ENCODE measurements at places on chromosomes 12 and 14. TPM values are rescaled to one million over a fixed set of nuclear protein-coding genes. Genes with fewer than 3 reads are reported as not detected.

Gene IL22
- not detected for total RNA-seq

DNA sequence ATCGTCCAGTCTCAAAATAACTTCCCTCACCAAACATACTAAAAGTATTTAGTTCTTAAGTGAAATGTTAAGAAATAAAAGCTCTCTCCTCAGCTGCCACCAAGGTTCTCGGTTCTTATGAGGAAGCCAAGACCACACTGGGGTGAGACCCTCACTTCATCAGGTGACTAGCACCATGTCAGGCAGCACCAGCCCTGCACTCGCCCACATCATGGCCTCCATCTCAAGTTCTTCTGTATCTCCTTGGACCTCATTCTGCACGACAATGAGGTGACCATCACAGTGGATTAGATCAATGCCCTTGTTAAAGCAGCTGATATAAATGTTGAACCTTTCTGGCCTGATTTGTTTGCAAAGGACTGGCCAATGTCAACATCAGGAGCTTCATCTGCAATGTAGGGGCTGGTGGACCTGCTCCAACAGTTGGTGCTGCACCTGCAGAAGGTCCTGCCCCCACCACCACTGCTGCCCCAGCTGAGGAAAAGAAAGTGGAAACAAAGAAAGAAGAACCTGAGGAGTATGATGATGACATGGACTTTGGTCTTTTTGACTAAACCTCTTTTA is 12.4 kb downstream of the SEC23A start:
- no peak for DNase-seq

Gene RASSF8
- 43.3 TPM for total RNA-seq

Gene KLRC3
- not detected for total RNA-seq

Gene UNG
- total RNA-seq, result 17.7 TPM

Gene ZC2HC1C
- total RNA-seq, result 0.40 TPM

Gene ZNF10
- 4.8 TPM for total RNA-seq

Gene NYNRIN
- total RNA-seq, result 1.4 TPM

DNA sequence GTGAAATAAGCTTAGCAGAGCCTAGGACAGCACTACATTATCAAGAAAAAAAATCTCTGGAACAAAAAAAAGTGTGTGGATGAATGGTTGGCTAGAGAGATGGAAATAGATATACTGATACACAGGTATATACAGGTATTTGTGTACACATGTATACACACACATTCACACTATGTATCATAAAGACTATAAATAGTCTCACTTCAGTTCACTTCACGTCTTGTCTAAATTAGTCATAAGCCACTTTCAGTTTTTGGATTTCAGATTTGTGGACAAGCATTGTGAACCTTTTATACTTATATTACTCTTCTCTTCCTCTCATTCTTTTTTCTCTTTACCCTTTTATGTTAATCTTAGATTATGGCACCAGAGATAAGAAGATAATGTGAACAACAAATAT is 41.8 kb upstream of the SLC6A15 start:
- DNase-seq, result no peak

Gene REM2
- under 0.01 TPM for total RNA-seq

Gene SMIM10L1
- total RNA-seq, result 4.6 TPM

GRCh38 chr14:55451950-55452349 is 11.5 kb upstream of the TBPL2 start:
- peak; percentile 14 for DNase-seq

DNA sequence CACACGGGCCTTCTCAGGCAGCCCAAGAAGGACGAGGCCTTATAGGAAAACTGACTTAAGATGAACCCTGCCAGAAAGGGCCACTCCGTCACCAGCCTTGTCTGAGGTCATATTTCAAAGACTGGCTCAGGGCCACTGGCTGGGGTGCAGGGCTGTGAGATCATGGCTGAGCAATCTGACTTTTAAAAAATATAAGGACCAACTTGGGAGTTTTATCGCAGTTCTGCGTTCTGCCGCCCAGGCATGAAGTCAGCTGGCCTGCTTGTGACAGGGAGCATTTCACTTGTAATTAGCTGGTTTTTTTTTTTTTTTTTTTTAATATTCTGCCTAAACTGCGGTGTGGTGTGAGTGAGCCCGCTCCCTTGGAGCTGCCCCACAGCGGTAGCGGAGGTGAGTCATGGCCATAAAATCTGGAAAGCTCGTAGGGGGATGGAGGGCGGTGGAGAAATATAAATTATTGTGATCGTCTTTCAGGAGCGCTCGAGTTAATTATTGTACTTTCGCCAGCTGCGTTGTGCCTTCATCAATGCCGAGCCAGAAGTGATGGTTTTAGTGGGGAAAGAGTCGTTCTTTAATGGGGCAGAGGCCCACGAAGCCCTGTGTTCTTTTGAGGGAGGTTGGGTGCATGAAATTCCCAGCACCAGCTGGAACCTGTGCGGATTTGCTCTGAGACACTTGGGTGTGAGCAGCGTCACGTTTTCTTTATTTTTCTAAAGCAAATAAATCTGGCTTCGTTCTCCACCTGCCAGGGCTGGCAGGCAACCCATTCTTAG is 231.9 kb downstream of the C12orf75 start:
- DNase-seq, result no peak

Gene GDF3
- total RNA-seq, result 0.79 TPM

GRCh38 chr14:32078023-32078857 is 1.1 kb downstream of the ARHGAP5 start:
- peak; percentile 48 for DNase-seq

Data from lung microvascular endothelial cell (primary cell).